CD4-positive, alpha-beta memory T cell (primary cell): ENCODE measurements at places on chromosomes 1 and 21. TPM values are rescaled to one million over a fixed set of nuclear protein-coding genes. Genes with fewer than 3 reads are reported as not detected.

The BSND gene
- total RNA-seq: not detected

The EDN2 gene
- total RNA-seq: not detected

The PGLYRP3 gene
- total RNA-seq: not detected

The KRTAP13-2 gene
- not detected for total RNA-seq

The NEK2 gene
- total RNA-seq: not detected

The C1QTNF12 gene
- 2.4 TPM for total RNA-seq

The ACTRT2 gene
- total RNA-seq: not detected

The APOBEC4 gene
- total RNA-seq: not detected

The LCE3E gene
- total RNA-seq: not detected

The KCND3 gene
- total RNA-seq: not detected

The UBE2J2 gene
- total RNA-seq: 92.9 TPM

The USH2A gene
- not detected for total RNA-seq

The S100A5 gene
- total RNA-seq: 0.93 TPM
